NCI-H187 treated with DMSO at 0.1 percent for 48 hours (cell line): ENCODE measurements at places on chromosomes 5 and 9.

- DNase-seq = no peak
Observed at GRCh38 chr9:90827181-90827871, 25.7 kb downstream of the SYK start.

- no peak for DNase-seq
Observed at GRCh38 chr5:41219658-41220269, 6.4 kb upstream of the C6 start.

DNA sequence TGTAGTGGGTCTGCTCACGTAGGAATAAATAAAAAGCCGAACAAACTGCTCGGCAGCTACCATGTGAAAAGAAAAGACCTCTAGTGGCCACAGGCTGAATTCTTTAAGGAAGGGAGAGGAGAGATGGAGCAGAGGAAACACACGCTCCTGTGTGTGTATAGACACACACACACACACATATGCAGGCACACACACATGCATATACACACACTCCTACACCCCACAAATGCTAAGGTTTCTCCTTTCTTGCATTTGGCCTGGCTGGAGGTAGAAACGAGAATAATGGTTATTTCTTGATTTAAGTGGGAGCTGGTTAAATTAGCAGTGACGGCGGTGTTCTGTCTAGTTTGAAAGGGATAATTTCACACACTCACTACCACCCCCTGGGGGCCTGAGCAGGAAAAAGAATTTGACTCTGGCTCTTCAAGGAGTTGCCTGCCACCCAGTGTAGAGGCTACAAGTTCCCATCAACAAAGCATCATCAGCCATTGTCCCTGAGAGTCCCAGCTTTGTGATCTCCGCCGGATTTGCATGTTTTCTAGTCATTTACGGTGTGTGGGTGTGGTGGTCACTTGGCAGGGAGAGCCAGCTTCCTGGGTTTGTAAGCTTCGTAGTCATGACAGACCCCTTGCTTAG lies at the start of gene INSYN2B:
INSYN2B (minus strand) TSS at position 78 of the 636 bp plus-strand sequence. CDS start 96,597 bp downstream, outside the sequence.
- DNase-seq = no peak

- DNase-seq = no peak
Observed at GRCh38 chr9:120912958-120913646, 13.5 kb downstream of the TRAF1 start.

DNA sequence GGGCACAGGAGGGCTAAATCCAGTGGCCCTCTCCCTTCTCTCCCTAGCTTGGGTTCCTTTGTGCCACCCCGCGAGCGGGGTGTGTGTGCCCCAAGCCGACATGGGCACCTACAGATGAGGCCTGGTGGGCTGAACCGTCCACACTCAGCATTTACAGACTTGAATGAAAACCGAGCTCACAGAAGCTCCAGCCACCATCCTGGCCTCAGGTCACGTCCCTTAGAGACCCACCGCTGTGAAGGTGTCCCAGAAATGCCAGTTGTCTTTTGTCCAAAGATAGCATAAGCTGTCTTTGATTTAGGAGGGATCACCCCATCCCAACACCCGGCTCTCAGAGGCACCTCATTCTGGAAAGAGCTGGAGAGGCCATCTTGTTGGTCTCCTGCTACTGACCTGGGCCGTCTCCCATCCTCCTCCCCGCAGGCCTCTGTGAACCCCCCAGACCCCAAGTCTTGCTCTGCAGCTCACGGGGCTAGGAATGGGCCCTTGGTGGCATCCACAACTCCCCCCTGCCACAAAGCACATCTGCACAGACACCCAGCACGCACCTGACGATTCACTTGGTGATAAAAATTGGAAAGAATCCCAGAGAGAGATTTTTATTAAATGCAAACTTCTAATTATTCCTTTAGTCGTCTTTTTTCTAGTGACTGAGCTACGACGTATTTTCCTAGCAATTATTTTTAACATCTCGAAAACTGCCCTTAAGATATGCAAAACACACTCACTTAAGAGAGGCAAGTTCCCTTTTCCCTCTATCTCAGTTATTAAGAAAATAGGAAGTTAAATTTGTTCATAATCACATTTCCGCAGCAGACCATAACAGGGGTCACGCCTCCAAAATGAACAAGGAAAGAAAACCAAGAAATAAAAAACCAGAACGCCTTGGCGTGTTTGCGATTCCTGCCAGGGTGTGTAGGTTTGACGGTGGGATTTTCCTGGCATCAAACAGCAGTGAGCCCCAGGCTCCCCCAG lies 80.5 kb upstream of the LMX1B start:
- no peak for DNase-seq

GRCh38 chr5:135054546-135054945 lies 20.5 kb upstream of the PITX1 start:
- no peak for DNase-seq

DNA sequence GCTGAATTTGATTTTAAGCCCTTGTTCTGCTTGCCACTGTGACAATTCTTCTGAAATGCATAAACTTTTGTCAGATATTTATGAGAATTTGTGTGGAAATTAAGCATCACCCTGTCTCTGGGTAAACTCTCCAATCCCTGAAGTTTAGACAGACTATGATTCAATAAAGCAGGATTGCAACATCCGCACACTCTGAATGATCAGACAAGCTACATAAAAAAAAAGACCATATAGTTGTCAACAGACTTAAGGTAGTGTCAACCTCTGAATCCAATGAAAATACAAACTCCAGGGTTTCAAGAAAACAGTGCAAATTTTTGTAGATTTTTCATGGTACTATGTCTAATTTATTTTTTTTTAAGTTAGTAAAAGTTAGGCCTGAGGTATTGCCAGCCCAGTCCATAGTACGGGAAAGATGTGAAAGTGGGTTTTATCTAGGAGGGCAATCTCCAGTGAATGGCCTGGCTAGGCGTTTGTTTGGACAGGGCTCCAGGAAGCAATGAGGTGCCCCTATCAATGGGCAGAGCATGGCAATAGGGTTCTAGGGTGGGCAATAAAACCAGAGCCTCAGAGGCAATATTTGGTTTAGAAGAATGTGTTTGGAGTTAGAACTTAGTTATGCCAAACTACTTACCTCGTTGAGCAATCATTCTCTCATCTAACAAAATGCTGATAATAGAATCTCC lies 762.6 kb upstream of the SEMA6A start:
- DNase-seq = no peak

- DNase-seq = no peak
Observed at GRCh38 chr5:150619359-150620230, 20.9 kb upstream of the SYNPO start.

- no peak for DNase-seq
Observed at GRCh38 chr5:112491257-112491656, 72.2 kb upstream of the EPB41L4A start.

GRCh38 chr5:53469946-53470687 lies 10.3 kb upstream of the FST start:
- DNase-seq = no peak
